CD4-positive, alpha-beta T cell treated with Interferon gamma for 1 hour (primary cell): ENCODE measurements at places on chromosomes 16 and 17.

- DNase-seq, result no peak
Observed at GRCh38 chr17:50355701-50356341, 9.9 kb downstream of the XYLT2 start.

- no peak for DNase-seq
Observed at GRCh38 chr17:19380481-19381301, 2.4 kb downstream of the MAPK7 start.

DNA sequence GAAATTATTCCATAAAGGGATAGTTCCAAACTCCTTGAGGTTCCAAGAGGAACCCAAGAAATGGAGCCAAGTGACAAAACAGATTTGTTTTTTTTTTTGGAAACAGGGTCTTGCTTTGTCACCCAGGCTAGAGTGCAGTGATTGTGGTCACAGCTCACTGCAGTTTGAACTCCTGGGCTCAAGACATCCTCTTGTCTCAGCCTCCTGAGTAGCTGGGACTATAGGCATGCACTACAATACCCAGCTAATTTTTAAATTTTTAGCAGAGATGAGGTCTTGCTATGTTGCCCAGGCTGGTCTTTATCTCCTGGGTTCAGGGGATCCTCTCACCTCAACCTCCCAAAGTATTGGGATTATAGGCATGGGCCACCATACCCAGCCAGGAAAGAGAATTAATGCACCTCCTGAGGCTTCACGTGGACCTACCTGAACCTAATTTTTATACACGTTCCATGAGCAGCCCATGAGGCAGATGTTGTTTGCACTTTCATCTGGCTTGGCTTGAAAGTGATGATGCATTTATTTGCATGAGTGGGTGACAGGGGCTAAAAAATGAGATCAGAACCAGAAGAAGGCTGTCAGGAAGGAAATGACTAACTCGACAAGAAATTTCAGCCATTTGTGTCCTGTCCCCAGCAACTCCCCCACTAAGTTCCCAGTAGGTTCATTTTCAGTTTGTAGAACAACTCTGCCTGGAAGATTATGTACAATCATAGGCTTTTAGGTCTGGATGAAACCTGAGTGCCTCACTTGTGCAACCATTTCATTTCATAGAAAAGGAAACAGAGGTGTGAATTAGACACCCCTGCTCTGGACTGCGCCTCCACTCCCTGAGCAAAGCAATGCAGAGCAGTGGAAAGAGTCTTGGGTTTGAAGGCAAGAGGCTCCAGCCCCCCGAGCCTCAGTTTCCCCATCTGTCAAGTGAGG, 10.3 kb upstream of the IRF8 start:
- DNase-seq, result peak; percentile 41

DNA sequence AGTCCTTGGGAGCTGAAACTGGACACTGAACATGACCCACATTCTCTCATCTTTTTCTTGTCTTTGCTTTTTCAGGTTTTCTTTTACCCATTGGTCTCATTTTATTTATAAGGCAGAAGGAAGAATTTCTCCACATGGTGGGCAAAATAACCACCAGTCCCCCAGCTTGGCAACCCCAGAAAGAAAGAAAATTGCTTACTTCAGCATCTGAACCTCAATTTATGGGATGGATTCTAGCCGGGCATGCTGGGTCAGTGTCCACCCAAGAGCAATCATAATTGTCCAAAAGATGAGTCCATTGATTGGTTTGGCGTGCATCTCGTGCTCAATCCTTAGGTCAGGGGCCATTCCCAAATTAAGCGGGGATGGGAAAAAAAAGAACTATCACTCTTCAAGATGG, 163.7 kb downstream of the TMEM114 start:
- DNase-seq, result no peak

GRCh38 chr17:74150428-74151025, 53.0 kb upstream of the RPL38 start:
- DNase-seq, result no peak

DNA sequence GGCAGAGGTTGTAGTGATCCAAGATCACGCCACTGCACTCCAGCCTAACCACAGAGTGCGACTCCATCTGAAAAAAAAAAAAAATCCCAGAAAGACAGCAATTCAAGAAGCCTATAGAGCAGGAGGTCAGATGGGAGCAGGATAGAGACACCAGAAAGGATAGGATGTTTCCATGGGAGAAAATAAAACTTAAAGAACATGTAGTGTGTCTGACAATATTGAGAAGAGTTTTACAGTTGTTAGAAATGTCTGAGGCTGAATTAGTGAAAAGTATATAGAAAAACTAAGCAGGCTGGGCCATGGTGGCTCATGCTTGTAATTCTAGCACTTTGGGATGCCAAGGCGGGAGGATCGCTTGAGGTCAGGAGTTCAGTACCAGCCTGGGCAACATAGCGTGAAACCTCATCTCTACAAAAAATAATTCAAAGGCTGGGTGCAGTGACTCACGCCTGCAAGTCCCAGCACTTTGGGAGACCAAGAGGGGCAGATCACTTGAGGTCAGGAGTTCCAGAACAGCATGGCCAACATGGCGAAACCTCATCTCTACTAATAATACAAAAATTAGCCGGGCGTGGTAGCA, 15.3 kb upstream of the TRIM37 start:
- DNase-seq, result no peak

DNA sequence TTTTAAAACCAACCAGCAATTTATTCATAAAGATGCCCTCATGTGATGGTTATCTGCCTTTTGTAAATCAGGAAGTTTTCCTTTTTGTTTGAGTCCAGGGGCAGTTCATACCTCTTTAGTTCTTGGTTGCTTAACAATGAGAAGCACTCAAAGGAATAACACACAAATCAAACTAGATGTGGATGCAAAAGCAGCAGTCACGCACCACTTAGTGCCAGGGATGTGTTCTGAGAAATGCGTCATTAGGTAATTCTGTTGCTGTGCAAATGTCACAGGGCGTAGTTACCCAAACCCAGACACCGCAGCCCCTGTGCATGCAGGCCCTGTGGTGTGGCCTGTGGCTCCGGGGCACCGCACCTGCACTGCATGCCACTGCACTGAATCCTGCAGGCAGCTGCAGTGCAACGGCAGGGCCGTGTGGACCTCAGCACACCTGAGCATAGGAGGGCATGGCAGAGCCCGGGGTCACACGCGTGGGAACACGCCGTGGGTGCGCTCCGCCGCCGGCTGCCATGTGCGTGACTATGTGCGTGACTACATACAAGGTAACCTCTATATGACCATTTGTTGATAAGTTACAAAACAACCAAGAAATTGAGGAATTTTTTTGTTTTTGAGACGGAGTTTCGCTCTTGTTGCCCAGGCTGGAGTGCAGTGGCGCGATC, 39.6 kb downstream of the PKD1 start:
- DNase-seq, result no peak

DNA sequence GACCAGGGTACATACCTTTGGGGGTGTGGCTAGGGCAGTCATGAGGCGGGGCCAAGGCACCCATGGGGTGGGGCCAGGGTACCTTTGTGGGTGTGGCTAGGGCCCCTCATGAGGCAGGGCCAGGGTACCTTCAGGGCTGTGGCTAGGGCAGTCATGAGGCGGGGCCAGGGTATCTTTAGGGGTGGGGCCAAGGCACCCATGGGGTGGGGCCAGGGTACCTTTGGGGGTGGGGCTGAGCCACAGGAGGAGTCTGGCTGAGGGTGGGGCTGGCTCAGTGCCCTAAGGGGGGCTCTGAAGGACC, 3.5 kb downstream of the GNG13 start:
- no peak for DNase-seq

- no peak for DNase-seq
Observed at GRCh38 chr16:24471561-24472350, 67.6 kb upstream of the RBBP6 start.

DNA sequence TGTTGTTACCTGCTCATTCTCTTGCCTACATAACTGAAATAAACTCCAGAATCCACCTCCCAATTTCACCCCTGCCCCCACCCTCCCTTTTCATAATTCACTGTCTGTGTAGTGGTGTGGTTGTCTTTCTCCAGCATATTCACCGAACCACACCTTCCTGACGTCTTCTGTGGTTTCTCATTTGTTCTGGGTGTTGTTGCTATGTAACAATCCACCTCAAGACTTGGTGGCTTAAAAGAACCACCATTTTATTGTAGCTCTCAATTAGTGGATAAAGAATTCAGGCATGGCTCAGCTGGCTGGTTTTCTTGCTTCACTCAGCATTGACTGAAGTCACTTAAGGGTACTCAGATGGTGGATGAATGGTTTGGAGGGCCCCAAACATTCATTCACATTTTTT, 229.8 kb downstream of the MAF start:
- peak; percentile 15 for DNase-seq

- DNase-seq, result no peak
Observed at GRCh38 chr17:17484451-17484899, 7.7 kb downstream of the MED9 start.

DNA sequence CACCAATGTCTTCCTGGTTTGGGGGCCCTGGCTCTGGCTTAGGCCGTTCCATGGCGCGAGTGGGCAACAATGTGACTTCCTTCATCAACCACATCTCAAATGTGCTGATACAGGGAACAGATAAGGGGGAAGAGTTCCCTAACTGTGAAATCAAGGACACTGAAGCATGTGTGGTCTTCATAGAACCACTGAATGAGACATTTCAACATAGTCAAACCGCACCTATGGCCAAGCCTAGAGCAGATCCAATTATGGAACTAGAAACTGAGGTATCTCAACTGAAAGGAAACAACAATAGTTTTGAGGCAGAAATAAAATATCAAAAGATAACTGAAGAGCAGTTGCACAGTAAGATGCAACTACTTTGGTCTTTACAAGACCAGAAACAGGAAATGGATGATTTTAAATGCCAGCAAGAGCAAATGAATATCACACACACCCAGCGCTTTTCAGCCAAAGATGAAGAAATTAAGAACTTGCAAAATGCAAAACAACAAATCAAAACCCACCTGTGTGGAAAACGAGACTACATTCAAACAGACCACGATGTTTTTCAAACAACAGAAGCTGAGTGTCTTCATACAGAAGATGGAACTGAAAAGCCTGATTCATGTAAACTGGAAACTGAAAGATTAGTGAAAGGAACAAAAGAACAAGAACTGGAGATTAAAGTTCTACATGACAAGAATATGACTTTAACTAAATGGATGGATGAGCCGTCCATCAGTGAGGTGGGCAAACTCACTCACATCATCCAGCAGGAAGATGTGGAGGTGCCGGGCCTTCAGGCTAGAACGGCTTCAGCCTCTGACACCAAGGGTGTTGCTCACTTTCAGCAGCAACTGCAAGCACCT, 18.1 kb upstream of the LCMT1 start:
- no peak for DNase-seq

GRCh38 chr17:16933317-16934132, 38.4 kb downstream of the TNFRSF13B start:
- no peak for DNase-seq

GRCh38 chr16:76535-77272, 1.3 kb upstream of the MPG start:
- no peak for DNase-seq

DNA sequence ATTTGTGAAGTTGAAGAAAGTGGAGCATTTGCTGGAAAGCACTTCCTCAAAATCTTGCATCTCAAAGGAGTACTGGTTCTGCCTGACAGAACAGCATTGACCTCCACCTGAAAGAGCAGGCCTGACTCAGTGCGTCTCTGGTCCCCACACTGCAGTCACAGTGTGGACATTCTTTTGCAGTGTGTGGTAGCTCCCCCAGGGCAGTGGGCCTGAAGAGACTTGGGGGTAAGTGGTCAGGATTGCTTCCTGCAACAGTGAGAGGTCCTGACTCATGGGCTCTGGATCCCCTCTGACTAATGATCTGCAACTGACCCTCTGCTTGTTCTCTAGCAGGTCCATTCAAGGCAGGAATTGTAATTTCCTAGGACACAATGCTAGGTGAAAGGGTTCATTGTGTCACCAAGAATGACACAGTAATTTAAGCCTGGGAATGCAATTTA, 204.9 kb upstream of the KCNJ16 start:
- DNase-seq, result no peak
